Heart right ventricle (tissue), 16 donors: ENCODE measurements at places on chromosomes 6 and 20.

- DNase-seq = no peak
Observed at GRCh38 chr6:148514091-148514845, 171.6 kb downstream of the SASH1 start.

GRCh38 chr6:30888816-30889495 is 4.6 kb downstream of the DDR1 start:
- DNase-seq = no peak

GRCh38 chr6:166839569-166839968 is 116.8 kb downstream of the RNASET2 start:
- DNase-seq = no peak

DNA sequence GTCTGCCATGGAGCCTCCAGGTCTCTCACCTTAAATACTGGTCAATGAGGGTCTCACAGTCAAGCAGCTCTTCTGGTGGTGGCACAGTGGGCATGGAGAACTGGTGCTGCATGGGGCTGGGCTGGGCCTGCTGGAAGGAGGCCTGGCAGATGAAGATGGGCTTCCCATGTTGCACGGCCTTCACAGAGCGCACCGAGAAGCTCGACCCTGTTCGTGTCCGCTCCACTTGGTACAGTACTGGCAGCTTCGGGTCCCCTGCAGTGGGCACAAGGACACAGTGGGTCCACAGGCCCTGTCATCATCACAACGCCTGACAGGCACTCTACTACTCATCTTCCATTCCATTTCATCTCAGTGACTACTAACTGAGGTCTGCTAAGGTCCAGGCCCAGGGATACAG is 8.8 kb downstream of the ACOT8 start:
- no peak for DNase-seq

DNA sequence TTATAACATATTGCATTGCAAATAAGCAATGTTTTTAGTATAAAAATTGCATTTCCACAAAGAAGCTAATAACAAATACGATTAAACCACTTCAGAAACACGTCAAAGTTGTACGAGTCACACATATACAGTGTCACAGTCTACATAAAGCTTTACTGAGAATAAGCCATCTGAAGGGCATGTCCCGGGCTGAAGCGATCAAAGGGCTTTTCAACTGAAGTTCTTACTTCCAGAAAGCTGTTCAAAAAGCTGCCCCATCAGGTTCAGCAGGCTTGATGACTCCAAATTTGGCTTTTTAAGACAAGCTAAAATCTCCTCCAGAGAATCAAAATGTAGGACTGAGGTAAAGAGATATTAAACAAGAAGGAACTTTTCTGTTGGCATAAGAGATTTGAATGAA is 37.5 kb upstream of the HAO1 start:
- no peak for DNase-seq

- DNase-seq = no peak
Observed at GRCh38 chr20:61134296-61135030, 117.6 kb upstream of the CDH4 start.

DNA sequence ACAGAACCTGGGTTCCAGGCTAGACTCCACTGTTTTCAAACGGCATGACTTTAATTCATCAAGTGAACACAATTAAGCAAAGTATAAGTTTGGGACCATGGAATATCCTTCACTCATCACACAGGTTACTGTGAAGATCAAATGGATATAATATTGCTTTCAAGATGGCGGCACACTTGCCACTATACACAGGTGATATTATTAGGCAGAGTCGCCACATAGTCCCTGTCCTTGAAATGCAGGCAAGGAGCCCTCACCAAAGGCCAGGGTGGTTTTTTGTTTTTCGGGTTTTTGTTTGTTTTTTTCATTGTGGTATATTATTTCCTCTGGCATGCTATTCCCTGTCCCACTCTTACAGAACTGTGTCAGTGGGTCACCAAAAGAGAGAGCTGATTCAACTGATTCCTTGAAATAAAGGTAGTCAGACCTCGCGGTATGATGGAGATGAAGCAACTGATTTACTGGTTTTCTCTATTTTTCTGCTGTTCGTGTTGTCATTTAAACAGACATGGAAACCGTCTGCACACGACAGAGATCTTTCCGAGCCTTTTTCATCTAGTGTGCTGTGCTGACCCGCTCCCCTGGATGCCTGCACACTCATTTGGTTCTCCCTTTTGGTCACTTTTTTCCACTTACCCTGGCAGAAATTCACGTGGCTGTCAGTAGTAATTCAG is 29.7 kb downstream of the MYB start:
- no peak for DNase-seq

DNA sequence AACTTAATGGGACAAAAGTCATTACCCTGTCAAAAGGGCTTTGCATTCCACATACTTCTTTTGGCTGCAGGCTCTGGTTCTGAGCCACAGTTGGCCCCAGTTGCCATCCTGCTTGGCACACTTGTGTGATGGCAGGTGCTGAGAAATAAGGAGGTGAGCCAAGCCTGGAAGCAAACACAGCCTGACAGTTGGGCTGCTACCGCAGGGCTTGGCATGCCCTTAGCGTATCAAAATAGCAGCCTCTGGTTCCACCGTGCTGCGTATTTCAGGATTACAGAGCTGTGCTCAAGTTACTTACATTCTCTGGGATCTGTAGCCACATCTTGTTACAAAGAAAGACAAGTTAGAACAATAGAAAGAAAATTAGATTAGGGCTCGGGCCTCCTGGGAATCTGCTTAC is 11.1 kb downstream of the MTHFD1L start:
- peak; percentile 58 for DNase-seq

DNA sequence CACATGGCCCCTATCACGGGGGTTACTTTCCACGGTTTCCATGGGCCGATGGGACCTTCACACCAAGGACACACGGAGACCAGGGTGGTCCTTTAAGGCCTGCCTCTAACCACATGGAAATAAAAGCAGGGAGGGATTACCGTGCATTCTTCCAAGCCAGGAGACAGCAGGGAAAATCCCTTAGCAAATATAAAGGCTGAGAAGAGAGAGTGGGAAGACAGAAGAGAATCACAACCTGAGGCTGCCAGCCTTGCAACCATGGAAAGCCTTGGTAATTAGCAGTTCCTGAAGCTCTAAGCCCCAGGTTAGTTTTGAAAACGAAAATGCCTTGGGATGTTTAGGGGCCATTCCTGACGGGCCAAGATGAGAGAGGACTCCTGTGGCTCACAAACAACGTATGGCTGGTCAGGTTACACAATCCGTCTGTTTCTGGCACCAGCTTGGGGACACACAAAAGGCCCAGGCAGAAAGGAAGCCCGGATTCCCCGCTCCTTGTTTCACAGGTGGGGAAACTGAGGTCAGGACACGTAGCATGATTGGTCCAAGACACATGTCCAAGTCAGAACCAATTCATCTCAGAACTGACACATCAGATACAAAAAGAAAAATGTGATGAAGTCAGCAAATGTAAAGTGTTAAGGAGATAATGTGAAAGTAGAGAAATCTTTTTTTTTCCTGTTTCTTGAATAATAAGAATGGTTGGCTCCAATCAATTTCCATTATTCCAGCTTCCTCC is 2.8 kb downstream of the PREX1 start:
- no peak for DNase-seq

DNA sequence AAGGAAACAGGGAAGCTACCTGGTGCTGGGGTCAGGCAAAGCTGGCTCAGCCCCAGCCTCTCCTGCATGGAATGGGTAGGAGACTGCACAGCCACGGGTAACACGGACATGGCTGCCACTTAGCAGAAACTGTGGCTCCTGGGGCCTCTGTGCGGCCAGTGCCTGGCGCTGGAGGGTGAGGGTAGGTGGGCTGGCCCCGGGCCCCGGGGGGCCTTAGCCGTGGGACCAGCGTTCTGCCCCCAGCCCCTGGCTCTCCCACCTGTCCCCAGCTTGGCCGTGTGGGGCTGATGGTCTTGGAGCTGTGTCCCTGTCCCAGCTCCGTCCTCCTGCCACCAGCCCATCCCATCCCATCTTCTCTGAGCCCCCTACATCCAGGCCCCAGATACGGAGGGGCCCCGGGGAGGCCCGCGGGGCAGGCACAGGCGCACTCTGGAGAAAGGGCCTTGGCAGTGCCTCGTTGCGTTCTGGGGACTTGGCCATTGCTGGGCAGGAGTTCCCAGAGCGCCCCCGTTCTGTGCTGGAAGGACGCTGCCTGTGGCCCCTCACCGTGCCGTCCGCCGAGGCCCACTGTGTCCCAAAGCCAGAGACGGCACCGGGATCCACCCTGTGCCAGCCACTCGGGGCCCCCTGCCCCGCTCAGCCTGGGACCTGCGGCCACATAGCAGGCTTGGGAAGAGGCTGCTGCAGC is 12.2 kb downstream of the CHRNA4 start:
- no peak for DNase-seq

DNA sequence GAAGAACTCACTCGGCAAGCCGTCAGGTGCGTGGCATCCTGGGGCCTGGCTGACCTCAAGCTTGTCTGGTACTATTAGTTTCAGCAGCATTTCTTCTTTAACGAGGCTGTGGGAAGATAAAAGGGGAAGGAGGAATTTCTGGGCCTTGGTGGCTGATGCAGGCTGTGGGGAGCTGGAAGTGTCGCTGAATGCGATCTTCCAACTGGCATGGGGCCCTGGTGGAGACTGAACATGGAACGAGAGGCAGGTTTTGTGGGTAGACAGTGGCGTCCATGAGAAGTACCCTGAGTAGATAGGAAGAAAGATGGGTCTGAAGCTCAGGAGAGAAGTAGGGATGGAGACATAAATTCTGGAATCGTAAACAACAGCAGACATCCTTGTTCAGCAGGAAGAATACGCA is 23.9 kb downstream of the ERMARD start:
- DNase-seq = no peak

DNA sequence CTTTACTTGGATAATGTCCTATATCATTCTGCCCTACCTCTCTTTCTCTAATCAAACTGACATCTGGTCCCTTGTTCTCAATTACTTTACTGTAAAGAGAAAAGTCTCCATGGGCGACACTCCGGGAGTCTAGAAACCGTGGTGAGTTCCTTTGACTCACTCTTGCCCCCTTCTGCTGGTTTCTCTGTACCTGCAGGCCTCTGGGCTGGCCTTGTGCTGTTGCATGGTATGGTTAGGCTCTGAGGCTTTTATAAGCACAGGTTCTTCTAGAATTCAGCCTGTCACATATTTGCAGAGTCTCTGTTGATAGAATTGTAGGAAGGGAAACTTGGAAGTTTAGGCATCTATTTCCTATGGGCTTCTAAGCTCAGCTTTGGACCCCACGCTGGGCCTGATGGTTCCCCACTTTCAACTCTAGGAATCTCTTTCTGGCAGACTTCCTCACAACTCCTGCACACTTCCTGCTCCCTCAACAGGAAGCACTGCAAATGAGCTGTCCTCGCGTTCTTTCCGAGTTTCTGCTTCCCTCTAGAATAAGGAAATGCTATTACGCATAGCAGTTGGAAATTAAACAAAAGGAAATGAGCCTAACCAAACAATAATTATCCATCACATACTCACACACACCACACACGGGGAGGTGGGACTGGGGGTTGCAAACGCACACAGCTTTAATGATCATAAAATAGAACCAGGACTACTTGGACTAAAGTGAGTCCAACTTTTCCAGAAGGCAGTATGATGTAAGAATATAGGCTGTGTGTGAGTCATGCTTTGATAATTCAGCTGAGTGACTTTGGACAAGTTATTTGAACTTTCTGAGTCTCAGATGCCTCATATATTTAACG is 683.3 kb downstream of the QKI start:
- DNase-seq = peak; percentile 58

DNA sequence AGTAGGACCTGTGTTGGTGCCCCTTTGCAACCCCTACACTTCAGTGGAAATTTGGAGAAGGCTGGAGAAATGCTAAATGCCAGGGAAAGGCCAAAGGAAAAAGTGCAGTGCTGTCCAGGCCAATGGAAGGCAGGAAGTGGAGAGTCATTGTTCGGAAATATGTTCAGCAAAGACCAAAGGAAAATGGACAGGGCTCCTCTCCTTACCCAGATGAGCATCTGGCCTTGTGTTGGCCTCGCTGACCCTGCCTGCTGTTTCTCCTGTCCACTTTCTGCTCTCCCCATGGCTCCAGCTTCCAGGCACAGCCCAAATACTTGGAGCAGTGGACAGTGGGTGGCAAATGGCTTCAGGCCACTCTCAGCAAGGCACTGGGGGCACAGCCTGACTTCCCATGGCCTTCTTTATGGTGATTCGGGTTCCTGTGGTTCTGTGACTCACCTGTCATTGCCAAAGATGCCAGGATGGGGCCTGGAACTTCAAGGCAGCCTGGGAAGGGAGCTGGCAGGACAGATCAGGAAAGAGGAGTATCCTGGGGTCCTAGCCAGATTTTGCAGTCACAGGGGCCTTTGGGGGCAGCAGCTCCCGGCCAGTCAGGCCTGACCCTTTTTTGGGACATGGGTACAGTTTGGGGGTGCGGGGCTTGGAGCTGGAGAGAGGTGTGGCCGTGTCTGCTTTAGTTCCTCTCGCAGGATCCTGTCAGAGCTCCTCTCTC is 190.9 kb upstream of the SLC24A3 start:
- no peak for DNase-seq

DNA sequence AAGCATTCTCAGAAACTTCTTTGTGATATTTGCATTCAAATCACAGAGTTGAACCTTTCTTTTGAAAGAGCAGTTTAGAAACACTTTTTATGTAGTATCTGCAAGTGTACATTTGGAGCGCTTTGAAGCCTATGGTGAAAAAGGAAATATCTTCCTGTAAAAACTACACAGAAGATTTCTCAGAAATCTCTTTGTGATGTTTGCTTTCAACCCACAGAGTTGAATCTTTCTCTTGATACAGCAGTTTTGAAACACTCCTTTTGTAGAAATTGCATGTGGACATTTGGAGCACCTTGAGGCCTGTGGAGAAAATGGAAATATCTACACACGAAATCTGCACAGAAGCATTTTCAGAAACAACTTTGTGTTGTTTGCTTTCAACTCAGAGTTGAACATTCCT is 612.3 kb upstream of the ZNF337 start:
- DNase-seq = no peak

- DNase-seq = no peak
Observed at GRCh38 chr20:48550814-48551213, 277.0 kb downstream of the PREX1 start.

- DNase-seq = no peak
Observed at GRCh38 chr6:16912756-16913155, 151.5 kb upstream of the ATXN1 start.

DNA sequence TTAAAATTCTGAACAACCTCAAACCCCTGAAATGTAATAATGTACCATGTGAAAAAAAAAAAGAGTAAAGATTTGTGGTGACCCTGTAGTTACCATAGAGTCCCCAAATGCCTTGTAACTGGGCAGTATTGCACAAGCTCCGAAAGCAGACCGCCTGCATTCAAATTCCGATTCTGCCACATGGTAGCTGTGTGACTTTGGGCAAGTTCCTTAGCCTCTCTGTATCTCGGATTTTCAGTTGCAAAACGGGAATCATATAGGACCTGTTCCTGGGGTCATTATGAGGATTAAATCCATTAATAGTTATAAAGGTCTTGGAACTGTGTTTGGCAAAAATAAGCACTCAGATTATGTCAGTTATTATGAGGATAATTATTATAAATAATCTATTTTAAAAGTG is 43.6 kb downstream of the TSPYL4 start:
- no peak for DNase-seq

- DNase-seq = no peak
Observed at GRCh38 chr6:108687921-108688320, 127.2 kb downstream of the FOXO3 start.

DNA sequence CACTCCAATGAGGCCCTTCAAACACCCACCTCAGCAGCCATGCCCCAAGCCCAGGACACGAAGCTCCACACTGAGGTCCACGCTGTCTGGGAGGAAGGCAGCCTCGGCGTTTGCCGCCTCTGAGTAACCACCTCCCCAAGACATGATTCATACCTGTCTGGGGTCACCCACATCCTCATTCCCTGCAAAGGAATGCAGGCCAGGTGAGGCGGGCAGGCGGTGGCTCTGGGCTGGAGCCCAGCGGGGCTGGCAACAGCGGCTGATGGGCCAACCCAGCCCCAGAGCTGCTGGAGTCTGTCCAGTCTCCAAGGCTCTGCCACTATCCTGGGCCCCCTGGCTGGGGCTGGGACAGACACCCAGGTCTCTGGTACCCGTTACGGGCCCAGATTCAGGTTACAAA is 14.8 kb downstream of the PMEPA1 start:
- no peak for DNase-seq
